Common myeloid progenitor, CD34-positive (primary cell): ENCODE measurements at places on chromosomes 1 and 21.
A peak's percentile ranks its signal among the peaks of the same experiment; 100 is the strongest.

GRCh38 chr1:26372039-26372438, 511 bp downstream of the ZNF683 start:
- no peak for DNase-seq

DNA sequence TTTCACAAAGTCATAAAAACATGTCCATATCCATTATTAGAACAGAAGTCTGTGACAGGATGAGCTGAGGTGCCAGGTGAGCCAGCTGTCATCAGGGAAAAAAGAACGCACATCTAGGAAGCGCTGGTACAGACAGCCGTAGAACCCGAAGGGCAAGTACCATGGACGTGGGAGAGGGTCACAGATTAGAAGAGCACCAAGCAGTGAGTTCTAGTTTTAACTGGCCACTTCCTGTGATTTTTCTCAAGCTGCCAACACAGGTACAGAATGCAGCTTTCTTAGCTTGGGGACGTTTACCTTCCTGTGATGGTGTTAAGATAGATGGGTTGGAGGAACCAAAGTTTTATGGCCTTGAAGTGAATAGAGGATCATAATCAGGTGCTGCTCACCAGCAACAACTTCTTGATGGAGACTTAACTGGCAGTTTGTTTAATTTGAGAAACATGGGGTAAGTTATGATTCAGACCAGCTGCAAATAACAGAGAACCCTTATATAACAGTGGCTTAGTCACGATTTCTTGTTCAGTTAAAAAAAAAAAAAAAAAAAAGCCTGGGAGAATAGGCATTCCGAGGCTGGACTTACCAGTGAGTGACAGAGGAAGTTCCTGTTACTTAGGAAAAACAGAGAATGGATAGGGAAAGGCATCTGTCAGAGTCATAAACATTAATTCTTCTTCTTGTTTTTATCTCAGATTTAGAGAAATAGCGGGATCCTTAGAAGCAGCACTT, 30.9 kb downstream of the AGT start:
- DNase-seq, result no peak

DNA sequence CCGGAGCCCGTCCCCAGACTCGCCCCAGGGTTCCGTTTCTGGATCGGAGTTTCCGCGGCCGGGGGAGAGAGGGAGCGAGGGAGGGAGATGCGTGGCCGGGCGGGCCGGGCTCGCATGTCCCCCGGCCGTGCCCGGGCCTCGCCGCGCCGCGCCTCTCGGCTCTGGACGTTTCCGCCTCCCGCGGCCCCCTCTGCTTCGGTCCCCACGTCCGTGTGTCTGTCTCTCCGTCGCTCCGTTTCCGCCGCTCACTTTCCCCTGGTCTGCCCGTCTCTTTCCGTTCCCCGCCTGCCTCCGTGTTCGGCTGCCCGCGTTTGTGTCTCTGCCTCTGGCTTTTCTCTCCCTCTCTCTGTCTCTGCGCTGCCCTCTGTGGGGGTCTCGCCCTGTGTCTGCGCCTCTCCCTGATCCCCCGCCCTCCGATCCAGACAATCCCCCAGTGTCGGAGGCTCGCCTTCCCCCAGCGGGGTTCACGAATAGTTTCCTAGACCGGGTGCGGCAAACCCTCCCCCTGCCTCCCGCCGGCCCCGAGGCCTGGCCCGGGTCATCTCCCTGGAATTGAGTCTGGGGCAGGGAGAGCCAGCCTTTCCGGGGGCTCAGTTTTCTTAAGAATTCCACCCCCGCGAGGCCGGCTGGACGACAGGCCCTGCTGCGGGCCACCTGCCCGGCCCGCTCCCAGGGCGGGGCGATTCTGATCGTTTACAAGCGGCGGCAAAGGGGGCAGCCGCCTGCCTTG, 735 bp downstream of the NBL1 start:
- DNase-seq, result peak; percentile 55

DNA sequence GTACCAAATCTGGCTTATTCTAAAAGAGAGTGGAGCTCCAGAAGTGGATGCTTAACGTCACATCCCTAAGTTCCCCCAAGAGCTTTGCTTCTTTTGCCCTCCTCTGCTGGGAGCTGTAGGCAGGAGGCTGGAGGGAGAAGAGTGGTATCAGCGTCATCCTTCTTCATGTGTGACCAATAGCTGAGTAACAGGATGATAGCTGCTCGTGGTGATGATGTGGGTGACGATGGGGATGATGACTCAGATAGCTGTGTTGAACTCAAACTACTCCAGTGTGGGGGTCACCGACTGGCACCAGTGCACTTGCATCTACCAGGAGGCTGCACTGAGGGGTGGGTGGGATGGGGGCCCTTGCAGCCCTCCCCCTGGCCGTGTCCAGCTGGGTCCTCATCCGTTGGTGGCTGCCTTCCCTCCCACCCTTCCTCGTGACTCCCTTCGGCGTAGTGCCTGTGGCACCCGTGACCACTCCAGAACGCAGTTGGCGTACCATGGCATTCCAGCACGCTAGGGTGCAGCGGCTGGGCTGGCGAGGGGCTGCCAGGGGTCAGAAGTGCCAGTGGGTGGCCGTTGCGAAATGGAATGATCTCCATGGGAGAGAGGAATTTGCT, 1.1 kb downstream of the IGFN1 start:
- DNase-seq, result peak; percentile 6

GRCh38 chr1:49626472-49626871, 397.3 kb downstream of the AGBL4 start:
- no peak for DNase-seq
